ENCODE measurements at places on chromosomes 12 and 14.
A peak's percentile ranks its signal among the peaks of the same experiment; 100 is the strongest.

DNA sequence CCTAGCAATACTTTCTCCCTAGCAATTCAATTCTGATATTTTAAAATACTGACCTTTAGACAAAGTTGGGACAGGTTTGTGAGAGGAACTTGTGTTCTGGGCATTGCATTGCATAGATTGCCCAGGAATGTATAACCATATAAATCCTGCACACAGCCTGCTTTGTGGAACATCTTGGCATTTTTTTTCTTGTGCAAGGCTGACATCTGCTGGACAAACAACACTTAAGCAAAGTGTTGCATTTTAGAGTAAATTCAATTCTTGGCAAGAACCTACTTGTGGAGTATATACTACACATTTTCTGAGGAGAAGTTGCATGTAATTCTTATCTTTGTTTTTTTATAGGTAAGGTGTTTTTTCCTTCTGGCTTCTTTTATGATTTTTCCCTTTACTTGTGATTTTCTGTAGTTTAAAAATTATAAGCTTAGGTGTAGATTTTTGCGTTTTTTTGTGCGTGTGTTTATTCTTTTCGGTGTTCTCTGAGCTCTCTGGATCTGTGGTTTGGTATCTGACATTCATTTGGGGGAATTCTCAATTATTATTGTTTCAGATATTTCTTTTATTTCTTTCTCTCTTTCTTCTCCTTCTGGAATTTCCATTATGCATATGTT is 26.4 kb downstream of the TESPA1 start:
- DNase-seq: peak; percentile 72

- no peak for DNase-seq
Observed at GRCh38 chr12:93884794-93885460, 207.8 kb downstream of the CRADD start.

- DNase-seq: no peak
Observed at GRCh38 chr14:87196436-87196835, 796.5 kb downstream of the GALC start.

- DNase-seq: no peak
Observed at GRCh38 chr12:46267575-46267824, 1.3 kb downstream of the SLC38A1 start.

- DNase-seq: no peak
Observed at GRCh38 chr14:65933400-65934069, 521.0 kb downstream of the FUT8 start.

DNA sequence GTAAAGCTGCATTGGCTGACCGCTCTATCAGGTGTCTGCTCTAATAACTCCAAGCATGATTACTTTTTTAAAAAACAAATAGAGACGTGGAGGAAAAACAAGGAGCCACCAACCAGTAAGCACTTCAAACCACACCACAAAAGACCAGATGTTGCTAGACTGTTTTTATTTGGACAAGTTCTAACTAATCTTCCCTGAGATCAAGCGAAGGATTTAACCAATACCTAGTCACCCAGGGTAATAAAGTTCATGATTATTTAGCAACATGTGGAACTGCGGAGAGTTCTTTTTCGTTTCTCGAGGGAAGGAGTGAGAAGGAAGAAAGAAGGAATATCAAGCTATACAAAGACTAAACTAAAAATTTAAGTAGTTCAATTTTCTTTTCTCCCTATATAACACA is 288.1 kb downstream of the DUSP6 start:
- DNase-seq: no peak

GRCh38 chr14:77375973-77376770 is 722 bp downstream of the TMED8 start:
- DNase-seq: no peak

DNA sequence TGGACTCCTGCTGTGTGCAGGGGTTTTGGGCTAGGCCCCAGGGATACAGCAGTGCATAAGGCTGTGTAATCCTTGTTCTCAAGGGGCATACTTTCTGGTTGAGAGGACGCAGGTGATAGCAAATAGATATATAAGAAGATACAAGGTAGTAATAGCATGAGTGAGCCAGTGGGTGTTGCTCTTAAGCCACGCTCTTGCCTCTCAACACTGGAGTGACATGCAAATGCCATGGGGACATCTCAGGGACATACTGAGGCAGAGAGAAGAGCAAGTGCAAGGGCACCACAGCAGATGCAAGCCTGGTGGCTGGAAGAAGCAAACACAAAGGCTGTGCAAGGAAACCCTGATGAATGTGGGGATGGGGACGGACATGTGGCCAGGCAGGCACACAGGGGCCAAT is 223.3 kb downstream of the CHST11 start:
- no peak for DNase-seq

GRCh38 chr14:89415159-89415558 is 1.9 kb downstream of the FOXN3 start:
- peak; percentile 59 for DNase-seq

DNA sequence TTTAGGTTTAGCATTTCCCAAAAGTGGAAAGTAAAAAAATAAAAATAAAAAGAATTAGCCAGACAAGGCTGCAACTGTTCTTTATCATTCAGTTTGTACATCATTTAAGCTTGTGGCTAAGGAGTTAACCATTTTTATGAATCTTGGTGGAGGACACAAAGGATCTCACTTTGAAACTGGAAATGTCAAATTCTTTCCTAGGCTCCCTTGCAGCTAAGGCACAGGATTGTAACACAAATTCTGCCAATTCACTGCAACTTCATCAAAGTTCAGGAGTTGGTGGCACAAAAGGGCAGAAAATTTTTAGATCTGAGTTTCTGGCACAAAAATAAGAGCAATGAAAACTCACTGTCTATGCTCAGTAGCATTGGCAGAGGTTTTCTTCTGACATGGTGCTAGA is 211.2 kb upstream of the SYT10 start:
- no peak for DNase-seq

DNA sequence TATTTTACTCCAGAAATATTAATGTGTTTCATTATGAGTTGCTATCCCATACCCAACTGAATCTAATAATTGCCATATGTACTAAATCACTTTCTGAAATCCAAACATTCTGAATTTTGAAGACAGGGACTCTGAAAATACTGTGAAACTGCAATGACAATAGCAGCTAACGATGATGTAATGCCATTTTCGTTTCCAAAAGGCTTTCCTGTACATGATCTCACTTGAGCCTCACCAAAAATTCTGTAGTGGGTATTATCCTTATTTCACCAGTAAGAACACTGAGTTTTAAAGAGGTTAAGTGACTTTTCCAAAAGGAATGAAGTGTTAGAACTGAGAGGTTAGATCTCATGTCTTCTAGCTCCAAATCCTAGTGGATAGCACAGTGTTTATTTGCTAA is 133.3 kb downstream of the FLRT2 start:
- DNase-seq: no peak

- DNase-seq: peak; percentile 62
Observed at GRCh38 chr12:8038659-8039114, 6.2 kb downstream of the FOXJ2 start.

DNA sequence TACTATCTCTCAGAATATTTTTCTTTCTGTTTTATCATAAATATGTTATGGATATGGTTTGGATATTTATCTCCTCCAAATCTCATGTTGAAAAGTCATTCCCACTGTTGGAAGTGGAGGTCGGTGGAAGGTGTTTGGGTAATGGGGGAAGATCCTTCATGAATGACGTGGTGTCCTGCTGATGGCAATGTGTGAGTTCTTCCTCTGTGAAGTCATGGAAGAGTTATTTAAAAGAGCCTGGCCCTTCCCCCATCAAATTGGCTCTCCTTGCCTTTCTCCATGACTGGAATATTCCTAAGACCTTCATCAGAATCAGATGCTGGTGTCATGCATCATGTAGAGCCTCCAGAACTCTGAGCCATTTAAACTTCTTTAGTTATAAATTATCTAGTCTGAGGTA is 1291.6 kb downstream of the FSCB start:
- no peak for DNase-seq

GRCh38 chr12:27190761-27191160 is 53.3 kb upstream of the STK38L start:
- DNase-seq: peak; percentile 23

GRCh38 chr12:77965790-77966189 is 135.1 kb downstream of the NAV3 start:
- no peak for DNase-seq

GRCh38 chr12:56206452-56207166 is 15.1 kb downstream of the RNF41 start:
- DNase-seq: no peak

DNA sequence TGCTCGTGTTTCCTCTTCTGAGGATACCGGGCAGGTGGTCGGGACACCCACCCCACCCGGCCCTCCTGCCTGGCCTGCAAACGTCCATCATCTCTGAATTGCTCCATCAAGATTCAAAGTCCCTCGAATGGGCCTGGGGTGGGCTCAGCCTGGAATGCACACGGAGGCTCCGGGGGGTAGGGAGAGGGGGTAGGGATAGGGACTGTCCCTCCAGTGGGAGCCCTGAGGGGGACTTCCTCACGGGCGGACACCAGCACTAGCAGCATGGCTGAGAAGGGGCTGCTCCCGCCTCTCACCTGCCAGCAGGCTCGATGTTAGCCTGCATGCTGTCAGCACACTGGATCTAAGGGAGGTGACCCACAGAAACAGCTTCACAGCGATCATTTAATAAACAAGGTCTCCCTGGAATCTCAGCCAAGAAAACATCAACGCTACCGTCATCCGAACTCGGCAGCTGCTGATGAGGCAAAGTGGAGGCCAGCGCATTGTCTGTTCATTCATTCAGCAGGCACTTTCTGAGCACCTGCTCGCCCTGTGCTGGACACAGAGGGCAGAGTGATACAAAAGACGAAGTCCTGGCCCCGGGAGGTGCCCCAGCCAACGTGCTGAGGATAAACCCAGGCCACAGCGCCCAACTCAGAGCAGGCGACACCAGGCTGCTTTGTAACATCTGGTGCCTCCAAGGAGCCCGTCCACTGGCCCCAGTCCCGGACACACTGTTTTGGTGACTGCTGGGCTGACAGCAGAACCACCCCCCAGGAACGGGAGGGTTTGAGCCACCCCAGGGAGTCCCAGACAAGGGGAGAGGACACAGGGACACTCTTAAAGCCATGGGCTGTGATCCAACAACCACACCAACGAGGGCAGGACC is 6.3 kb downstream of the TMEM179 start:
- no peak for DNase-seq

DNA sequence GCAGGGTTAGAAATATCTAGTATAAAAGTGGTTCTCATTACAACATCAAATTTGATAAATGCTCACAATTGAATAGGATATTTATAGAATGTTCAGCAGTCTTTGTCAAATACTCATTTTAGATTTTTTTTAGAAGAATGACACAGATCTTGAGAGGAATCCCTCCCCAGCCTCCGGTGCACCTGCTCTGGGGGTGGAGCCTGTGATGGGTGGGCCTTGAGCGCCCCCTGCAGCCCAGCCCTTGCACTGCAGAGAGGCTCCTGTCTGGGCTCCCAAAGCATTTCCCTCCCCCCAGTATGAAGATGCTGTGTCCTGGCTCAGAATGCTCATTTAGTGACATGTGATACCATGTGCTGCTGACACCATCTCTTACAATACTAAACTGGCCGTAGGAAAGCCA is 792.3 kb downstream of the TMEM121 start:
- no peak for DNase-seq

GRCh38 chr12:30646821-30647220 is 48.8 kb downstream of the IPO8 start:
- no peak for DNase-seq

- no peak for DNase-seq
Observed at GRCh38 chr12:112868459-112869041, 38.2 kb upstream of the OAS1 start.

- DNase-seq: no peak
Observed at GRCh38 chr12:16622338-16622737, 16.4 kb upstream of the LMO3 start.

- DNase-seq: no peak
Observed at GRCh38 chr14:39492267-39492666, 60.0 kb upstream of the FBXO33 start.

DNA sequence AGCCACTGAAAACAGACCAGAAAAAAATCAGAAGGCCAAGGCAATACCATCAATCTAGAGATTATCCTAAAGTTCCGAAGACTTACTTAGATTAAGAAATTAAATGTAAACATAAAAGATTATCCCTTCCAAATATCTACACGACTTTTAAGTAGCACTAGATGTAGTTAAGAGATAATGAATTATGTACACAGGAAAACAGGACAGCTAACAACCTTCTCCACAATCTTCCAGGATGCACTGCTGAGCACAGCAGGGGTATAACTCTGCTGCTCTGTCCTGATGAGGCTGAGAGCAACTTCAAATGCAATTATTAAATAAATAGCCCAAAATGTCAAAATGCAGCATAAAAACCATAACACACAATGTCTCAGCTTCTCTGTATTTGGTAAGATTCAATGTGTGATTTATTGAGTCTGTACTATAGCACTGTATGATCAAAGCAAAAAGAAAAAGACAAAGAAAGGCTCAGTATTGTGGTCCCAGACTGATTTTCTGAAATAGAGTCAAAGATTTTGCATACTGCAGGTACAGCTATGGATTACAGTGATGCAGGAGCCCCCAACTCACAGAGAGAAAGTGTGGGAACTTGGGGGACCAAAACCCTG is 56.9 kb downstream of the TMTC1 start:
- no peak for DNase-seq

- DNase-seq: no peak
Observed at GRCh38 chr12:46811185-46811584, 14.6 kb downstream of the SLC38A4 start.

GRCh38 chr14:99684410-99684934 is 374 bp downstream of the CYP46A1 start:
- no peak for DNase-seq

DNA sequence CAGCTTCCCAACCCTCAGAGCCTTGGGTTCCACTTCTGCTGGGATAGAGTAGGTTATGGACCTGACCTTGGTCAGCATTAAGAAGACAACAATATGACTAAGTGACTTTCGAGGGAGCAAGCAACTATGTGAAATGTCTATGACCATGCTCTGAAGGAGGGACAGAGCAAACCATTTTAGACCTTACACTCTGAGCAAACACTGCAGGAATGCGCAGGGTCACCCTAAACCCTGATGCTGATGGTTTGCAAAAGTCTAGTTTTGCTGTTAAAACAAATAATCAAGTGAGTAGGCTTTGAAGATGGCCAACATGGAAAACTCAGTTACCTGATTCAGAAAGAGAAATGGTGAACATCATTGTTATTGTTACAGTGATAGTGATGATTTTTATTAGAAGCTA is 8.7 kb downstream of the ZCCHC8 start:
- DNase-seq: no peak

GRCh38 chr14:102007916-102008418 is 43.6 kb downstream of the DYNC1H1 start:
- no peak for DNase-seq

- DNase-seq: no peak
Observed at GRCh38 chr12:102371165-102371564, 109.2 kb downstream of the IGF1 start.

- DNase-seq: no peak
Observed at GRCh38 chr14:34749408-34749807, 35.0 kb upstream of the CFL2 start.

GRCh38 chr12:76643438-76643837 is 83.9 kb upstream of the OSBPL8 start:
- DNase-seq: no peak

GRCh38 chr12:66502911-66503310 is 176.0 kb downstream of the GRIP1 start:
- no peak for DNase-seq

- DNase-seq: no peak
Observed at GRCh38 chr12:53004178-53004577, 2.1 kb upstream of the EIF4B start.
